ENCODE measurements at places on chromosomes 1 and 21.

GRCh38 chr1:214009423-214010196, 21.8 kb downstream of the PROX1 start:
- no peak for DNase-seq

DNA sequence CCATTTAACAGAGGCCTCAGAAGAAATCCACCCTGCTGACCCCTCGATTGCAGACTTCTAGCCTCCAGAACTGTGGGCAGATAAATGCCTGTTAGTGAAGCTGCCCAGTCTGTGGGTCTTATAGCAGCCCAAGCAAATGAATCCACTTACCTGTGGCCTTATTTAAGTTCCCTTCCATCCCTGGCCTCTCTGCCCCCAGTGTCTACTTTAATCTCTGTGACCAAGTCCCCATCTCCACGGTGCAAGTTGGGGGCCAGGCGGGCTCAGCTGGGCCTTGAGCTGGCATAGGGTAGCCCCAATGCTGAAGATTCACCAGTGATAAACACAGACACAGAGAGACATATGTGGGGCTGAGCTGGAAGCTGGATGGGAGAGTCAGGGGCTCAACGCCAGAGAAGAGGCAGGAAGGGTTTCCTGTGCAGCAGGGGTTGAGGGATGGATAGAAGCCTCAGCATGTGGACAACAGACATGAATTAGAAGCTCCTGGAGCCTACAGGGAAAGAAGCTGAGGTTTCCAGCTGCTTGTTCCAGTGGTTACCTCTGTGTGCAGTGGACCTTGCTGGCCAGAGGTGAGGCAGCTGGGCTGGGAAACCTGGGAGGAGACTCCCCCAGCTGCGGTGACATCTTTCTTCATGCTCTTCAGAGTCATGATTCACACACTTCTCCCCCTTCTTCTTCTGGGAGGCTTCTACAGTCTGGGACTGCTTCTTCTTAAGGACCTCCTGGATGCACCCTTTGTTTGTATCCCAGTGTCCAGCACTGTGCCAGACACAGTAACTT, 13.4 kb upstream of the B3GALT5 start:
- no peak for DNase-seq

GRCh38 chr1:203450479-203451149, 25.0 kb upstream of the PRELP start:
- no peak for DNase-seq

DNA sequence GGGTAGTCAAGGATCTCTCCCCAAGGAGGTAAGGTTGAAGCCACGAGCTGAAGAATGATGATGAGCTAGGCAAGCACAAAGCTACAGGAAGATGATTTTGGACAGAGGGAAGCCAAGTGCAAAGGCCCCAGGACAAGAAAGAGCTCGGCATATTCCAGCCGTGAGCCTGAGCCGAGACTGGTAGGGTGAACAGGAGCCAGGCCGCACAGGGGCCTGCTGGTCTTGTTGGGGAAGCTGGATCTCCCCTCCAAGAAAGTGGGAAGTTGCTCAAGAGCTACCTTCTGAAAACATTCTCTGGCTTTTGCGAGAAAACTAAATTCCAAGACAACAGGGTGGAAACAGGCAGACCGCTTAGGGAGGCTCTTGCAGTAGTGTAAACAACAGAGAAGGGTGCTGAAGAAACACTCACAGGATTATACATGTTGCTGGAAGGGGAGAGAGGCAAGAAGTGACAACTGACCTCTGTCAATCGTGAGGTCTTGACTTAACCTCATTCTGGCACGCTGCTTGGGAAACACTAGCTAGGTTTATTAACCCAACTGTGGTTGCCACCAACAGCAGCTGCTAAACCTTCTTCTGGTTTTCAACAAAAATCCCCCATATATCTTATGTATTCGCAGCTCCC, 625.2 kb downstream of the SMYD3 start:
- no peak for DNase-seq

GRCh38 chr1:203271962-203272632, 33.2 kb upstream of the BTG2 start:
- no peak for DNase-seq

DNA sequence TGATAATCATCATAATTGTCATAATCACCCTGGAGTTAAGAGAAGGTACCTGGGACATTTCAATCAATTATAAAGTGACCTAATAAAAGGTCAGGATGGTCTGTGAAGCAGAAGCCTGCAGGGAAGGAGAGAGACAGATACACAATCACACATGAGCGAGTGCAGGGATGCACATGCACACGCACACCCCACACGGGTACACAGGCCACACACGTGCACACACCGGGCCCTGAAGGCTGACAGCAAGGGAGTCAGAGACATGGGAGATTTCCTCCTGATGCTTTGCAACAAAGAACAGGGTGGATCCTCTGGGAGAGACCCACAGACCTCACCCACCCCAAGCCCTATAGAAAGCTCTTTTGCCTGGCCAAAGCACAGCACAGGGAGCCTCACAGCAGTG, 82.3 kb upstream of the ZC3H12A start:
- DNase-seq: no peak

DNA sequence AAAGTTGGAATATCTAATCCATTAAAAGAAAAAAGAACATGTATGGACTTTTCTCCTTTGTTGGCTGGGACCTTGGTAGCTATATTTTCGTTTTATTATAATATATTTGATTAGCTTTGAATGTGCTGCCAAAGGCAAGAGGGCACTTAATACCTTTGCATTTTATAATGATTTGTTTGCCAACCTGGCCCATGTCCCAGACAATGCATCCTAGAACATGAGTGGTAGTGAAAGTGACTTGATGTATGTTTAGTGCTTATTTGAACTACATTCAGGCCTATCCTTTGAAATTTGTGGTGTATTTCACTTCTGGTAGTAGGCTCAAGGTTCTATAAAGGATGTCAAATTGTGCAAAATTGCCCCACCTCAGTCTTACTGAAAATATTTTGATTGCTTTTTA, 25.9 kb downstream of the CACHD1 start:
- no peak for DNase-seq

DNA sequence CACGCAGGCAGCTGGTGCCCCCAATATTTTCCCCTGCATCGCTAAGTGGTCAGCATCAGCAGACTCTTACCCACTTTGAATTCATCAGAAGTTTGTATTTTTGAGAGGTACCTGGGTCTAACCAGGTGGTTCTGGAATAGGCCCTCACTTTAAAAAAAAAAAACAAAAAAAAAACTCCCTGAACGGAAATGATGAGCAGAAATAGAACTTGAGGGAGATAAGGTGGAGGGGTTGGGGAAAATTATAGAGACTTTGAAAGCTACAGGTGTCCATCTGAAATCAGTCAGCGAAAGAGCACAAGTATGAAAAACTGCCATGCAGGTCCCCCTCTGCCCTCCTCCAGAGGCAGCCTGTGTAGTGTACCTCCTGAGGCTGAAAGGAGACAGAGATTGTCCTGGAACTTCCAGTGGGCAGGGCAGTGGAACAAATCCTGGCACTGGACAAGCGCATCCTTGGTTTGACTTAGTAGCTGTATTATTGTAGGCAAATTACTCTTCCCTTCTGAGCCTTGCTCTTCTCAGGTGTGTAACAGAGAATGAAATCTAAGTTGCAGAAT, 1.2 kb downstream of the SLAMF7 start:
- DNase-seq: no peak

All from H54 (cell line).